T-helper 2 cell (primary cell): ENCODE measurements at places on chromosomes 4 and X.

DNA sequence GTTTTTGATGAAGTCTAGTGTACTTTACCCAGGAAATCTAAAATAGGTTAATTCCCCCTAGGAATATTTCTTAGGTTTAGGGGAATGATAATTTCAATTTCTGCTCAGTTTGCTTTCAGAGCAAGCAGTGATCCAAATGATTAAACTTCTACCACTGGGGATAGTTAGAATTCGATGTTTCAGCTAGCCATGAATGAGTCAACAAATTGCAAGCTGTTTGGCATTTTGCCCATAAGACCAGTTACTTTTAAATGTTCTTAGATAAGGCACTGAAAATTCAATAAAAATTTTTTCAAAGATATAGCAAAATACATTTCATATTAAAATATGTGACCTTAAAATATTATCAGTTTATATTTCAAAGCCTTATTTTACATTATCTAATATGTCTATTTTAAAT is 993.6 kb downstream of the ARAP2 start:
- no peak for DNase-seq

- DNase-seq = no peak
These were observed 43.9 kb downstream of the CLNK start for GRCh38 chr4:10640561-10641201.

GRCh38 chrX:13669246-13669737 is 16.4 kb downstream of the TCEANC start:
- DNase-seq = no peak

- DNase-seq = no peak
These were observed 15.8 kb downstream of the MAOB start for GRCh38 chrX:43866423-43866822.

DNA sequence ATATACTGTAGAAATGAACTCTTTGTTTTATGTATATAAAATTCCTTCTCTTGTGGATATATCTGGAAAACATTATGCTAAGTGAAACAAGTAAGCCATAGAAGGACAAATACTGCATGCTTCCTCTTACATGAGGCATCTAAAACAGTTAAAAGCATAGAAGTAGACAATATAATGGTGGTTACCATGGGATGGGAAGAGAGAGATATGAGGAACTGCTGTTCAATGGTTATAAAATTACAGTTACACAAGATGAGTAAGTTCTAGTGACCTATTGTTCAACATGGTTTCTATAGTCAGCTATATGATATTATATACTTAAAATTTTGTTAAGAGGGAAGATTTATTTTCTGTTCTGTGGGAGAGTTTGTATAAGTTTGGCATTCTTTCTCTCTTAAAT is 43.4 kb downstream of the HTRA3 start:
- no peak for DNase-seq

GRCh38 chr4:126583509-126583908 is 1049.2 kb upstream of the INTU start:
- DNase-seq = no peak

- no peak for DNase-seq
These were observed 213.2 kb upstream of the UGT8 start for GRCh38 chr4:114385195-114385985.

DNA sequence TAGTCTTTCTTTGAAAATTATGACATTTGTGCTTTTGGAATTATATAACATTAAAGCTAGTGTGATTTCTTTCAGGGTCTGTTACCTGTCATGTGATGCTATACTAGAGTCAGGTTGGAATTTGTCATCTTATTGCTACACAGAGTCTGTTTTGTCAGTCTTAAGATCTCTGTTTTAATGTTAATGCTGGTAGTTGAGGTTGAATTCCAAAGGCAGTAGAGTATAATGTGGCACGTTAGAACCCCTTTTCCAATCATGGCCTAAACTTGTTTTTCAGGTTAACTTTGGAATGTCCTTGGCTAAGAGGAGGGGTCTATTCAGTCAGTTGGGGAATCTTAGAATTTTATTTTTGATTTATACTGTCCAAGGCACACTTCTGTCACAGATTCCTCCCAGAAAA is 258.5 kb downstream of the PABPC4L start:
- DNase-seq = no peak

DNA sequence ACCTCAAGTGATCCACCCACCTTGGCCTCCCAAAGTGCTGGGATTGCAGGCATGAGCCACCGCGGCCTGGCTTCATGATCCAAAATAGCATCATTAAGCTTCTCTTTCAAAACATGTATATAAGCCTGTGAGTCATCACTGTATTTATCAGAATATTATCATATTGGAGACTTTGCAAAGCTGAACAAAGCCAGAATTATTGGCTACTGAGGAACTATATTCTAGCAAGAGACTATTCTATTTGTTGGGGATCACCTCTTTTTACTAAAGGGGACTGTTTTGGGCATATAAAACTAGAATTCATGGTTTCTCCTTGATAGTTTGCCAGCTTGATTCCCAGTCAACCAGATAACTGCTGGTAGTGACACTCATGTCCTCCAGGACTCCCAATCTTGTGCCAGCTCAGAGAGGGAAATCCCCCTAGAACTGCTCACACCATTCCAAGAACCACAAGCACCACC is 40.1 kb downstream of the TET2 start:
- no peak for DNase-seq

DNA sequence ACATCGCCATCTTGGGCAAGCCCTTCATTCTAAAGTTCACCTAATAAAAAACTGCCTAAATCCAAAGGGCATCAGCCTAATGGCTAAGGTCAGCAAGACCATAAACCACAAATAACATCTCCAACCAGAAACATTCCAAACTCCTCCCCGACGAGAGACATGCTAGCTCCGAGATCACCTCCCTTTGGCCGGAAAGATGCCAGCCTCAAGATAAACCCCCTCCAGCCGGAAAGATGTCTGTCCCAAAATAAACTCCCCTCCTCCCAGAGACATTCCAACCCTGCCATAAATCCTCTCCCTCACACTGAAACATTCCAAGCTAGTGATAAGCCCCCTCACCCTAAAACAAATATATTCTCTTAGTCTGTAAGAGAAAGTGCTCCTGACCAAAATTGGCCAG is 13.3 kb upstream of the DYNLT3 start:
- DNase-seq = no peak
